ENCODE measurements at places on chromosomes 11 and 22.

DNA sequence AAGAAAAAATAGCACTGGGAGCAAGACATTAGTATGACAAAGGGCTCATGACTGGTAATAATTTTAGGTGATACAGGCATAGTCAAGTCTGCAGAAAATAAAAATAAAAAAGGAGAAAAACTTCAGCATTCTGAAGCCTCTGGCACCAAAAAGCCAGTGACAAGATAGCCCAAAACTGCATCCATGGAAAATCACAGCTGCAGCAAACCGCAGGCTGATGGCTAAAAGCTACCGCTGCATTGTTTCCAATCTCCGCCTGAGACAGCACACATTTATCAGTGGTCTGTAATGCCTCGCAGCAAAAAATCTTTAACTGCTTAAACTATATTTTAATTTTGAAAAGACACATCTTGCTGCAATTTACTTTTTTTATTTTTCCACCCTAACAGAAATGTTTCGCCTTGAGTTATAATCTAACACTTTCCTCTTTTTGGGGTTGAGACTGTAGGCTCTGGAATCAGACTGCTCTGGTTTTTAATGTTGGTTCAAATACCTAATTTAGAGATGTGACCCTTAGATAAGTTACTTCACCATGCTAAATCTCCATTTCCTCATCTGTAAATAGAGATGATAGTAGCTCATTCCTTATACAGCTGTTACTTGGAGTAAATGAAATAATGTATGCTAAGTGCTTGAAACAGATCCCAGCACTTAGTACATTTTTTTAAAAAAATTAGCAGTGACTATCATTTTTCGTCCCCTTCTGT lies 42.0 kb upstream of the FIBIN start:
- DNase-seq = no peak

DNA sequence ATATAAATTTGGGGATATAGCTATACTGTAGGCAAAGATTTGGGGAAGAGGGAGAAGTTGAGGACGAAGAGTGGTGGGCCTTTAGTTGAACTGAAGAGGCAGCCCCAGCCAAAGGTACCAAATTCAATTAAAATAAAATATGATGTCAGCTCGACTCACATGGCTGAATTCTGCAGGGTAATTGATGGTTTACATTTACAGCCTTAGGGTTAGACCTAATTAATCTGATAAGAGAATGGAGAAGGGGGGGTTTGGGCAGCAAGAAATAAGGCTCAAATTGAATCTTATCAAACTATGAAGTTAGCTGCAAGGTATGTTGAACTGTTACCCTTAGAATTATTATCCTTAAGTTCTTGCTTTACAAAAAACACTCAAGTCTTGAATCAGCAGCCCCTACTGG lies 3.6 kb upstream of the HSD17B12 start:
- no peak for DNase-seq

DNA sequence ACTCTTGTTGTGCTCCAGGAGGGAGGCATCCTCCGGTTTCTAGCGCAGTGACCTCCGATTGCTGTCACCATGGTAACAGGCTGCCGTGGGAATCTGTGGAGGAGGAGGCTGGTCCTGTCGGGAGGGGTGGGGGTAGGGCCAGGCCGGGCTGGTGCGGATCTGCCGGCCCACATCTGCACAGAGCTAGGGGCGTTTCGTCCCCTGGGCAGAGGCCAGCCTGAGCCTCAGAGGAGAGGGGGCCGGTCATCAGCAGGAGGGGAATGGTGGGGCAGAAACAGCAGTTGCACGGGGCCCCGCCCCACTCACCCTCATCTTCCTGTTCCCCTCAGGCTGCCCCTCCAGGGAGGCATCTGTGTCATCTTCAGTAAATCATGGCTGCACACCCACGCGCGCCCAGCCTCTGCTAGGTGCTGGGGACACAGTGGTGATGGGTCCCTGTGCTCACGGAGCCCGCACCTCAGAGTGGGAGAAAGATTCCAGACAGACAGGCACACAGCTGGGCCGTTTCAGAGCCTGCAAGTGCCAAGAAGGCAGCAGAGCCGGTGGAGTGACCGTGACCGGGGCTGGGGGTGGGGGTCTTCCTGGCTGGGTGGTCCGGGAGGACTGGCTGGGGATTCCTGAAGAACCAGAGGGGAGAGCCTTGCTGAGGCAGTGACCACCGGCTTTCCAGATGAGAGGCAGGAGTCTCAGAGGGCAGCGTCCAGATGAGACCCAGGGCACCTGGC lies 120.5 kb downstream of the CACNA1I start:
- no peak for DNase-seq

- DNase-seq = no peak
These were observed 122.6 kb downstream of the ABTB2 start for GRCh38 chr11:34235189-34235588.

DNA sequence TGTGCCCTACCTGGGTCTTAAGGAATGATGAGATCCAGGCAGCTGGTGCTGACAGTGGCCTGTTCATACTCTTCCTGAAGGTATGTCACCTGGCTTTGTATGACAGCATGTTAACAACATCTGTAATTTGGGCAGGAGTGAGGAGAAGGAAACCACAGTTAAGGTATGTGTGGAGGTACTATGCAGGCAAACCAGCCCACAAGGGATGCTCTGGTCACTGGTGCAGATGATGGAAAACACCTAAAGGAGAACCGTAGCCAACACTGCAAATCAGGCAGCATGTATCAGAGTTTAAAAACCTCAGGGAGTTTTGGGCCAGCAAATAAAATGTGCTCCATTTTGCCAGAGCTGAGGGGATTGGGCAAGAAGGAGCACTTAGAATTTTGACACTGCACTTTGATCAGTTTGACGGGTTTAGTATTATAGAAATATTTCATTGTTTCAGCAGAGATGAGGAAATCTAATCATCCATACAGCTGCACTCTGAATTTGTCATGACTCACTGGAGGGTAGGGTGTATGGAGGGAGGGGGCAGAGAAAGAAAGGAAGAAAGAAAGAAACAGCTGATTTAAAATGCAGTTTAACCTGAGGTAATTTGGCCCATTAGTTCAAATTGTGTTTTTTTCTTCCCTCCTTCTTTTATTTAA lies 260.9 kb downstream of the KIRREL3 start:
- DNase-seq = no peak
